Activated CD4-positive, alpha-beta memory T cell treated with anti-CD3 and anti-CD28 coated beads for 36 hours (primary cell): ENCODE measurements at places on chromosomes 2 and 18. TPM values are rescaled to one million over a fixed set of nuclear protein-coding genes. Genes with fewer than 3 reads are reported as not detected.
A peak's percentile ranks its signal among the peaks of the same experiment; 100 is the strongest.

Gene ANKRD62
- not detected for total RNA-seq

Gene SH3BP4
- total RNA-seq = 0.10 TPM

Gene FIGN
- total RNA-seq = not detected

Gene BOLL
- not detected for total RNA-seq

Gene IGFBP5
- not detected for total RNA-seq

Gene C2orf78
- not detected for total RNA-seq

Gene SIX3
- total RNA-seq = not detected

Gene MYOM1
- 1.2 TPM for total RNA-seq

Gene SLC9A4
- not detected for total RNA-seq

- no peak for DNase-seq
Measured at GRCh38 chr18:78146136-78147085, 833.2 kb upstream of the SALL3 start.

GRCh38 chr18:7908681-7909299, 341.7 kb downstream of the PTPRM start:
- DNase-seq = no peak

DNA sequence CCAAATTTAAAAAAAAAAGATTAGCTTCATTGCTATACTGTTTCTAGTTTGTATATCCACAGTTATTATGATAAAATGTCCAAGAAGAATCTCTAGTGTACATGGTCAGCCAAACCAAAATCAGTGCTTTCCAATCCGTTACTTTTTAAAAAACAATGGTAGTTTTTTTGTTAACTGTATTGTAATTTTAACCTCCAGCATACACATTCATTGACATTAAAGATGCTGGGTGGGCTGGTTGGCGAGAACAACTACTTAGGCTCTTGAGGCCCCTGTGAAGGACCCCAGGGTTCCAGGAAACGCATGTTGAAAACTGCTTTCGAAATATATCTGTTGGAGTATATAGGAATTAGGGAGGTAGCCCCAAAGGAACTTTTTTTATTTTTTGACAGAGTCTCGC, 107.3 kb upstream of the RASGRP3 start:
- DNase-seq = no peak

GRCh38 chr2:235627682-235628081, 133.8 kb downstream of the AGAP1 start:
- DNase-seq = no peak

- no peak for DNase-seq
Measured at GRCh38 chr2:213234641-213235040, 49.6 kb upstream of the SPAG16 start.

DNA sequence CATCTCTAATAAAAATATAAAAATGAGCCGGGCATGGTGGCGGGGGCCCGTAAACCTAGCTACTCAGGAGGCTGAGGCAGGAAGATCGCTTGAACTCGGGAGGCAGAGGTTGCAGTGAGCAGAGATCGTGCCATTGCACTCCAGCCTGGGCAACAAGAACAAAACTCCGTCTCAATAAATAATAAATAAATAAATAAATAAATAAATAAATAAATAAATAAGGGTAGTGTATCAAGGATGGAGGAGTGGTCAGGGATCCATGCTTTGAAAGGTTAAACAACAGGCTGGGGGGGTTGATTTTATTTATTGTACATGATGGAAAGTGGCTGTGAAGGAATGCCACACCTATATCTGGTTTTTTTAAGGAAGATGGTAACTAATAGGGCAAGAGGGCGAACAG, 63.2 kb downstream of the AP1S3 start:
- DNase-seq = no peak

- DNase-seq = no peak
Measured at GRCh38 chr2:112713585-112713925, 7.3 kb upstream of the NT5DC4 start.

DNA sequence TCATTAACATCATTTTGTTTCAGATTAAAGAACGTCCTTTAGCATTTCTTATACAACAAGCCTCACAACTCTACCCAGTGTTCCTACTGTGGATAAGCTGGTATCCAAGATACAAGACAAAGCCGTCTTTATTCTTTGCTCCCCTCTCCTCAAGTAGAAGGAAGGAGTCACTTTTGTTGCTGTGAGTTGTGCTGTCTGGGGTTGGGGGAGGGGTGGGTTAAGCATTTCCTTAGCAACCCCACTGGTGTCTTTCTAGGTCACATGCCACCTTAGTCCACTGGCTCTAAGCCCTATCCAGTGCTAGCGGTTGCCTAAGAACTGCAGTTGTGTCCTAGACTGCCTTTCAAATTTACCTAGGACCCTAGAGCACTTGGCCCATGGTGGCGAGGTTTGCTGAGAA, 155.6 kb upstream of the PIEZO2 start:
- no peak for DNase-seq

DNA sequence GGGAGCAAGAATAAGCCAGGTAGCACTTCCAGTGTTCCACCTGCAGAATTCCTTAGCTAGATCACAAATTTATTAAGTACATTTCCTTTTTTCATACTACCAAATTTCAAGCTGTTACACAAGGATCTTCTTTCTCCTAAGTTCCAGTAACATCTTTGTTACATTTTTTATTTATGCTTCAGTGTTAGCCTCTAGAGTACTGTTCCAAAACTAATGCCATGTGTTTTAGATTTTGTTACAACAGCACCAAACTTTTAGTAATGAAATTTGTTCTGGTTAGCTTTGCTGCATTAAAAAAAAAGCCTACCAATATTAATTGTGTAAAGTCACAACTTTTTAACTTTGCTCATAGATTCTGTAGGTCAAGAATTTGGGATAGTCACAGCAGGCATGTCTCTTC, 161.1 kb downstream of the CAMKMT start:
- no peak for DNase-seq

DNA sequence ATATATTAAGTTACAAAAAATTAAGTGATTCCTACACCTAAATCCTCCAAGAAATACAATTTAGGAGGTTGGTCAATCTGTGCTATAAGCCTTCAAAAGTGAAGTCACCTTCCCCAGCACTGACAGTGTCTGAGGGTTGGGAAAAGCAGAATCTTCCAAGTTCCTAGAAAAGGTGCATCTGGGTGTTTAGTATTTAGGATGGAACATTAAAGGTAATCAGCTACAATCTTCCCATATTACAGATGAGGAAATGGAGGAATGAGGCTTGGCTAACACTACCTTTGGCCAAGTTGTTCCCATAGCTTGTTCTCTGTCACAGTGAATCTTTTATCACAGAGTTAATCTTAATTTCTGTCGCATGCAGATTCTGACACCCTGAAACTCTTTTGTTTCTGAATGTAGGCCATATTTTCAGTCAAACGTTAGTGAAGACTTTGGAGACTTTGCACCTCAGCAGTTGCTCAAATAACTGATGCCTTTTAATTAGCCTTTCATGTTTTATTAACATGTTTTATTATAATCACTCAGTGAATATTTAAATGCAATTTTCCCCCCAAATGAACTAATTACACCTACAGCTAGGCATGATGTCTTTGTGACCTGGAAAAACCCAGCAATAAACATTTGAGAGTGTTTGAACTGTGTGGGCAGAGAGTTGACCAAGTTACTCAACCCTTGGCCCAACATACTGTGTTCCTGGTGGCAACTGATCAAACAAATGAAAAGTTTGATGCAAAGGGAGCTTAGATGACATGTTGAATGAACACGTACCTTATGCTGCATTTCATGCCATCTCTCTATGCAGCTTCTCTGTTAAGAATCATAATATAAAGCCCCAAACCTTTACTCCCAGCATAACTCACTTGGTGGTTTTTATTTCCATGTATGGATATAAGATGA, 17.6 kb downstream of the FN1 start:
- DNase-seq = no peak

- no peak for DNase-seq
Measured at GRCh38 chr18:14975431-14975830, 227.5 kb downstream of the ANKRD30B start.

- peak; percentile 48 for DNase-seq
Measured at GRCh38 chr2:54606393-54606958, 117.0 kb upstream of the EML6 start.

- no peak for DNase-seq
Measured at GRCh38 chr2:17309741-17310339, 208.4 kb downstream of the RAD51AP2 start.

GRCh38 chr2:122980671-122981070, 1044.4 kb upstream of the CNTNAP5 start:
- no peak for DNase-seq

- no peak for DNase-seq
Measured at GRCh38 chr2:79129804-79130203, 9.5 kb downstream of the REG1A start.

DNA sequence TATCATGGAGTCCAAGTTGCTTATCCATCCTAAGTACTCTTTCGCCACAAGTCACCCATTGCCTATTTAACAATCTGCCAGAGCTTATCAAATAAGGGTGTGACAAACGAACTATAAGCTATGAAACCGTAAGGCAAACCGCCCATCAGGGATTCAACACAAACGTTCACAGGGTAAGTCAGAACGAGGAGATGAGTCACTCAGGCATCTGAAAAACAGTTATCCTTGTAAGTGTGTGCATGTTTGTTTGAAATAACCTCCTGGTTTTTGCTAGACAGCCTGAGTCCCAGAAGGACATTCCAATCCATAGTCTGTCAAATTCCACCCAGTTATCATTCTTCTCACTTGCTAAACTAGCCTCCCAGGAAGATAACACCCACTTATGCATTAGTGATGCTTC, 299.1 kb downstream of the PAX3 start:
- no peak for DNase-seq

- DNase-seq = no peak
Measured at GRCh38 chr2:69092857-69093256, 79.9 kb downstream of the ANTXR1 start.

- DNase-seq = no peak
Measured at GRCh38 chr18:11728249-11728648, 39.2 kb downstream of the GNAL start.

DNA sequence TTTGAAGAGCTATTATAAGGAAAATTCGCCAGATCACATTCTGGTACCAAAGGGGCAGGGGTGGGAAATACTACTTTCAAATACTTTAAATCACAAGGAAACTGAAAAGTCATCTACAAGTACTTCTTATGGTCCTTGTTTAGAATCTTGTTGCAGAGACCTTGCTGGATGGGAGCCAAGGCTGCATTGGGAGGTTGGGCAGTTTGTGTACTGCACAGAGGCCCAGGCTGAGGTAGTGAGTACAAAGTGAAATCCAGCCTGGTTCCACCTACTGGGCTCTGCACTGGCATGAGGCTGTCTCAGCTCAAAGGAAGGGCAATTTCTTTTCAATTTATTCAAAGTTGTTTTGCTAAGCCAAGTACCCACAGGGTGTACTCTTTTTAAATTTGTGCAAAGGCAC, 140.3 kb upstream of the DLX2 start:
- DNase-seq = no peak

- peak; percentile 60 for DNase-seq
Measured at GRCh38 chr2:237693291-237693994, 66.1 kb downstream of the LRRFIP1 start.

DNA sequence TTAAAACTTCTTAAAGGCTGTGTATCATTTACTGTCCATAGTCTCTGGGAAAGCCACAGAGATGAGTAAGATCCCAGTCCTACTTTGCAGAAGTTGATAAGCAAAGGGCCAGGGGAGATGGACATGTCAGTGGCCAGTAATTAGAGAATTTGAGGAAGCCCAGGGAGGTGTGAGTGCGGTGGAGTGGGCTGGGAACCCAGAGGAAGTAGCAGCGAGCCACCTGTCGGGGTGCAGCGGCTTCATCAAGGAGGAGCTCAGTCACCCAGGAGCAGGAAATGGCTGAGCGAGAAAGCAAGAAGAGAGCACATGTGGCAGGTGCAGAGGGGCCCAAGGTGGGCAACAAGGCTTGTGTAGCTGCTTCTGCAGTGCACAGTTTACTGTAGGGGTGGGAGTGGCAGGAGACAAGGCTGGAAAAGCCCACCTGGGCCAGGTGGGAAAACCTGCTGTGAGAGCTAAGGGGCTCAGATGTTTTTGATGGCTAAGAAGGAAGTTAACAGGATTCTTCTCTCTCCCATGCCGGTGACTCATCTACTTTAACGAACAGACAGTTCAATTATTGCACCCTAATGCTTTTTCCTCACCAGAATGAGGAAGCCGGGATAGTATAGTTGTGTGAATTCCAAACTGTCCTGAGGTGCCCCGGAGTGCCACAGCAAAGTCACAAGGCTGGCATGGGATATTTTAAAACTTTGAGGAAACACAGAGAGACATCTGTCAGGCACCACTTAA, 34.8 kb upstream of the MGAT5 start:
- peak; percentile 56 for DNase-seq

DNA sequence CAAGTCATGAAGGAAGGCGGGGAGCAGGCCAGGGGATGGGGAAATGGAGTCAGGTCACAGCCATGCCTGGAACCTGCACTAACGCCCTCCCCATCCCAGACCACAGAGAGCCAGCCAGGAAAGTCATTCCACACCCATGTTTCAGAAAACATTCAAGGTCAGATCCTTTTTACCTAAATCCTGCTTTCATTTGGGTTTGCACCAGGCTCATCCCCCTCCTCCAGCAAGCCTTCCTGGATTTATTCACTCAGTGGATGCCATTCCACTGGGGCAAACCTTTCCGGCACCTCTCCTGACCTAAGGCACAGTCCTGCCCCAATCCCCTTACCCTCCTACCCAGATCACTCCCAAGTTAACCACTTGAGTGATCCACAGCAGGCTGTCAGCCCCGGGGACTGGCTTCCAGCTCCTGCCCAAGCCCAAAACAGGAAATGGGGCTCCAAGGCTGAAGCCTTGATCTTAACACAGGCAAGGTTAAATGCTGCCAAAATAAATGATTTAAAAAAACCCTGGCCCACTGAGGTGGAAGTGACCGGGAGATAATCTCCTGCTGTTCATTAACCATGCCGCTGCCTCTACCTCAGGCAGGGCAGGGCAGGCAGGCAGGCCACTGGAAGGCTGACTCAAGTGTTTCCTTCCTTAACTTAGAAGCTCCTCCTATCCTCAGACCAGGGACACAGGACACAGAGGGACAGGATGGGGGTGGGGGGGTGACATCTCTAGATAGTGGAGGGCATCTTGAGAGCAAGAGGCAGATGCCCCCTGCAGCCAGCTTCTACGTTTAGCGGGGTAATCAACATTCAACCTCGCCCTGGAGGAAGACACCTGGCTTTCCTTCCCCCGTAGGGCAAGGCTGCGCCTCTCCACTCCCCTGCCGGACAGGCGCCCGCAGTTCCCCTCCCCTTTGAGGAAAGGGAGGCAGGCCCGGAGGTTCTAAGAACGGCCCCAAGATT, 1.4 kb downstream of the RAB11FIP5 start:
- peak; percentile 25 for DNase-seq

GRCh38 chr2:31051258-31052140, 86.7 kb downstream of the GALNT14 start:
- peak; percentile 45 for DNase-seq

- no peak for DNase-seq
Measured at GRCh38 chr2:224591220-224591619, 6.1 kb upstream of the CUL3 start.

GRCh38 chr2:170019060-170019805, 158.7 kb upstream of the MYO3B start:
- DNase-seq = no peak
